ENCODE measurements at places on chromosomes 2 and 18.

DNA sequence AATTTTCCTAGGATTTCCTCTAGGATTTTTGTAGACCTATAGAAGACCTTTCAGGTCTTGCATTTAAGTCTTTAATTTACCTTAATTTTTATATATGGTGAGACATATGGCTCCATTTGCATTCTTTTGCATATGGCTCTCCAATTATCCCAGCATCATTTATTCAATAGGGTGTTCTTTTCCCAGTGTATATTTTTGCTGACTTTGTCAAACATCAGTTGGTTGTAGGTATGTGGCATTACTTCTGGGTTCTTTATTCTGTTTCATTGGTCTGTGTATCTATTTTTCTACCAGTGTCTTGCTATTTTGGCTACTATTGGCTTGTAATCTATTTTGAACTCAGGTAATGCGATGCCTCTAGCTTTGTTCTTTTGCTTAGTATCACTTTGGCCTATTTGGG is 239.8 kb upstream of the CNTNAP5 start:
- H3K4me1 ChIP-seq: no peaks in the 10 kb centered on the region
- DNase-seq: no peak
- no peaks in the 10 kb centered on the region for H3K36me3 ChIP-seq
- no peak overlapping the region for H3K27ac ChIP-seq
- no peaks in the 10 kb centered on the region for H3K27me3 ChIP-seq

GRCh38 chr18:44474591-44474990 is 206.1 kb upstream of the SETBP1 start:
- H3K4me3 ChIP-seq: no peak overlapping the region
- no peak overlapping the region for H3K27ac ChIP-seq
- H3K27me3 ChIP-seq: no peaks in the 10 kb centered on the region
- no peaks in the 10 kb centered on the region for H3K4me1 ChIP-seq
- H3K36me3 ChIP-seq: no peaks in the 10 kb centered on the region

DNA sequence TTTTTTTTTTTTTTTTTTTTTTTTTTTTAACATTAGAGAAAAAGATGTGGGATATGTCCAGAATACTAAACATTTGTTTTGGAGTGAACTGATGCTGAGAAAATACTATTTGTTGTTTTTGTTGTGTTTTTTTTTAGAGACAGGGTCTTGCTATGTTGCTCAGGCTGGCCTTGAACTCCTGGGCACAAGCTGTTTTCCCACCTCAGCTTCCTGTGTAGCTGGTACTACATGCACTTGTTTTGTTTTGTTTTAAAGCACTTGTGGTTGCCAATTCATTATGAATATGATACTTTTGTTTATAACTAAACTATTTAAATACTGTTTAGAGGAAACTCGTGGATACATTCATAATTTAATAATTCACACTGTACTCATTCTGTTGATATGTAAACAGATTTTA is 33.4 kb upstream of the DYSF start:
- DNase-seq: no peak
- no peak overlapping the region for H3K4me3 ChIP-seq
- no peaks in the 10 kb centered on the region for H3K27me3 ChIP-seq
- H3K36me3 ChIP-seq: no peaks in the 10 kb centered on the region
- H3K27ac ChIP-seq: no peak overlapping the region
- H3K4me1 ChIP-seq: peaks cover 16% of the 10 kb centered on the region

DNA sequence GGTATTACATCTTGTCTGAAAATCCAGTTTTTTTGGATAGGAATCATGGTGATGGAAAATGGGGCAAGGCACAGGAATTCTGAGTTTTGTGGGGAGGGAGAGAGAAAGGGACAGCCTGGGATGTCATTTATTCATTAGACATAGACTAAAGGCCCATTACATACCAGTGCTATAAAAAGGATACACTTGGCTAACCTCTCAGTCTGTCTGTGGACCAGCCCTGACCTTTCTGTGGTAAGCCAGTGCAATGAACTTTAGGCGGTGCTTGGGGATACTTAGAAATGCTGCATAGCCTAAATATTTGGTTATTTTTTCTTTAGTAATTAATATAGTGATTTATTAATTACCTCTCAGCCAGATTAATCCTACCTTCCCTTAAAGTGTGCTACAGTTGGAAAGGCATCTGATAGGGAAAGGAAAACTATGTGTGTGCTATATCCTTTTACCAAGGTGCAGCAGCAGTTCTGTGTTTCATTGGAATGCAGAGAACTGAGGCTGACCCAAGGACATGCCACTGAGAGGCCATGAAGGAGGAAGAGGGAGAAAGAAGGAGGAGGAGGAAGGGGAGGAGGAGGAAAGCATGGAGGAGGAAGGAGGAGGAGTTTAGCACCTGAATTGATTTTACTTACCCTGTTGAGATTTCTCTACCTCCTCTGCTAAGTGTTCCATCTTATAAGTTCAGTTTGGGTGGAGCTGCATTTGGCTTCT is 37.5 kb downstream of the KCNS3 start:
- H3K36me3 ChIP-seq: no peaks in the 10 kb centered on the region
- H3K27ac ChIP-seq: no peak overlapping the region
- no peaks in the 10 kb centered on the region for H3K4me1 ChIP-seq
- H3K27me3 ChIP-seq: peaks cover 11% of the 10 kb centered on the region

DNA sequence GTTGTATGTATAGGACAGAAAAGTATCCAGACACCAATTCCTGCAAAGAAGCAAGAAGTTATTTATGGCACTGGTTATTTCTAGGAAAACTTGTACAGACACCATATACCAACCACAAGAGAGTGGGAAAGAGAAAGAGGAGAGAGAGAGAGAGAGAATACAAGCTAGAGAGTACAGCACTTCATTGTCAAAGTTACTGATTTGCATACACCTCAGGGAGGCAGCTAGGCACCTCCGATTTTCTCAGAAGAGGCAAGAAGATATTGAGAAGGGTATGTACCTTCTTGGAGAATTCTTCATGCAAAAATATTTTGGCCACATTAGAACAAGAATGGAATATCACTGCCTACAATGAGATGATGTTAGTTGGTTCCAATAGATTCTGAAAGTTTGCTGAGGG is 333.9 kb upstream of the PIK3C3 start:
- no peaks in the 10 kb centered on the region for H3K4me1 ChIP-seq
- DNase-seq: no peak
- H3K27me3 ChIP-seq: no peaks in the 10 kb centered on the region

DNA sequence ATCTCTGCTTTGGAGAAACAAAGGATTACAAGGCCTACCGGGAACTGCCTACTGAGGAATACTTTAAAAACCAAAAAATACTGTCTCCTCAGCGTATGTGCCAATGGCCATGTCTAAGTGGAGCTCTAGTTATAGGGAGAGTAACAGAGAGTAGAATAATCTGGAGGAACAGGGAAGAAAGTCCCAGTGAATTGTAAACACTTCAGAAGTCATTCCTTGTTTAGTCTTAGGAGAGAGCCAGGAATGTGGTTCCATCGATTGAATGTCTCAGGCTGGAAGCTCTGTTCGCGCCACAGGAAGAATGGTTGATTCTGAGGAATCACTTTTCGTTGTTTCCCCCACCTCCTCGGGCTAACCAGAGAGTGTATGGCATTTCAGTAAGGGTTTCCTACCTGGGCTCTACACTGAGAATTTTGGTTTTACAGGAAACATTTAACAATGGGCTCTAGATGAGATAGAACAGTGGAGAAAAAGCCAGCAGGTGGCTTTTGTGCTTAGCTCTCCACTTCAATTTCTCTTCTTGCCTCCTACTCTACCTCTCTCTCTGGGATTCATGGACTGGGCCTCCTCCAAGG is 88.7 kb downstream of the ACVR1 start:
- H3K4me1 ChIP-seq: peaks cover 4% of the 10 kb centered on the region
- DNase-seq: no peak
- no peak overlapping the region for H3K4me3 ChIP-seq
- H3K36me3 ChIP-seq: no peaks in the 10 kb centered on the region
- H3K27me3 ChIP-seq: no peaks in the 10 kb centered on the region
- H3K27ac ChIP-seq: peak overlapping the region; percentile 21

DNA sequence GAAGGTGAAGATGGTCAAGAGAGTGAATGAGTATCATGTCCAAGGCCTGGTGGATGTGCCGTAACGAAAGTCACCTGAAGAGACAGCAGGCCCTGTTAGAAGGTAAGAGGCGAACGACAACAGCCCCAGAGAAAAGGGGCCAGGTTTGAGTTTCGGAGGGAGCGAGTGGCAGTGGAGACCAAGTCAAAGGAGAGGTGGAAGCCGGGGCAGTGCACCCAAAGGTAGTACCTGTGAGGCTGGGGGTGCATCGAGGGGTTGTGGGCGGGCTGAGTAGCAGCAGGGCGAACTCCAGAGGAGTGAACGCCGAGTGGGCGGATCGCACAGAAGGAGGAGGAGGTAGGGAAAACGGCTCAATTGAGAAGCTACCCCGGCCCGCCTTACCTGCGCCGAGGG is 358 bp downstream of the USP37 start:
- no peaks in the 10 kb centered on the region for H3K36me3 ChIP-seq
- peaks cover 65% of the 10 kb centered on the region for H3K4me1 ChIP-seq
- H3K27me3 ChIP-seq: no peaks in the 10 kb centered on the region
- H3K27ac ChIP-seq: peak overlapping the region; percentile 100
- peak overlapping the region; percentile 98 for H3K4me3 ChIP-seq

DNA sequence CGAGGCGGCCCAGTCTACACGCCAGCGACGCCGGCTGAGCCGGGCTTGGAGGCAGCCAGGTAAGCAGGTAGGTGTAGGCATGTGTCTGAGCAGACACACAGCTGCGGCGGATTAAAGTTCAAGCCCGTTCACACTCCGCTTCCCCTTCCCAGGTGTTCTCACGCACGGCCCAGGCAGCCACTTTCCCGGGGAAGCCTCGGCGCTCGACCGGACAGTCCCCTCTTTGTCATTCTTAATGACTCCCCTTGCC is 367 bp downstream of the TGFA start:
- H3K27me3 ChIP-seq: peaks cover 11% of the 10 kb centered on the region
- no peak for DNase-seq
- H3K4me1 ChIP-seq: peaks cover 19% of the 10 kb centered on the region
- no peaks in the 10 kb centered on the region for H3K36me3 ChIP-seq
- peak overlapping the region; percentile 89 for H3K4me3 ChIP-seq

- no peaks in the 10 kb centered on the region for H3K4me1 ChIP-seq
- DNase-seq: no peak
- H3K27me3 ChIP-seq: peaks cover 36% of the 10 kb centered on the region
- H3K36me3 ChIP-seq: no peaks in the 10 kb centered on the region
These were observed 18.0 kb upstream of the SERPINB11 start for GRCh38 chr18:63684718-63685117.

DNA sequence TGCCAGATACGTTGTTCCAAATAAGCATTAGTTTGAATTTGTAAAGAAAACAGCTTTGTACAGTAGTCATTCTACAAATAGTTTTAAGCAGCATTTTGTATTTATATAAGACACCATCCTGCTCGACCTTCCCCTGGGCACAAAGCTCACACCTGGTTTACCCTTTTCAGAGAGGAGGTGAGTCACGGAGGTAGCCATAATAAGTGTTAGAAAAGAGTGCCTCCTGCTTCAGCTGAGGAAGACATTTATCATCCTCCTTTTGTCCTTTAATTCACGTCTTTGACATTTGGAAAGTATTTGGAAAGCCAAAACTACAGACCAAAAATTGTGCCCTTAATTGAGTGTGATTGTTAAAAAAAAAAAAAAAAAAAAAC is 6.8 kb downstream of the RAB12 start:
- H3K27ac ChIP-seq: no peak overlapping the region
- no peak for DNase-seq
- H3K27me3 ChIP-seq: no peaks in the 10 kb centered on the region
- no peak overlapping the region for H3K4me3 ChIP-seq
- H3K36me3 ChIP-seq: peaks cover 14% of the 10 kb centered on the region
- H3K4me1 ChIP-seq: peaks cover 41% of the 10 kb centered on the region

- peak overlapping the region; percentile 56 for H3K27ac ChIP-seq
- DNase-seq: no peak
- peaks cover 5% of the 10 kb centered on the region for H3K36me3 ChIP-seq
- H3K4me3 ChIP-seq: peak overlapping the region; percentile 41
These were observed 14.2 kb upstream of the OXER1 start for GRCh38 chr2:42777883-42778805.

GRCh38 chr2:100894105-100894795 is 74.3 kb downstream of the NPAS2 start:
- DNase-seq: no peak
- peaks cover 7% of the 10 kb centered on the region for H3K36me3 ChIP-seq
- no peaks in the 10 kb centered on the region for H3K27me3 ChIP-seq
- H3K27ac ChIP-seq: no peak overlapping the region

GRCh38 chr2:69046221-69046662 is 33.3 kb downstream of the ANTXR1 start:
- H3K4me1 ChIP-seq: no peaks in the 10 kb centered on the region
- no peaks in the 10 kb centered on the region for H3K36me3 ChIP-seq
- no peak overlapping the region for H3K27ac ChIP-seq
- DNase-seq: no peak
- H3K4me3 ChIP-seq: no peak overlapping the region

DNA sequence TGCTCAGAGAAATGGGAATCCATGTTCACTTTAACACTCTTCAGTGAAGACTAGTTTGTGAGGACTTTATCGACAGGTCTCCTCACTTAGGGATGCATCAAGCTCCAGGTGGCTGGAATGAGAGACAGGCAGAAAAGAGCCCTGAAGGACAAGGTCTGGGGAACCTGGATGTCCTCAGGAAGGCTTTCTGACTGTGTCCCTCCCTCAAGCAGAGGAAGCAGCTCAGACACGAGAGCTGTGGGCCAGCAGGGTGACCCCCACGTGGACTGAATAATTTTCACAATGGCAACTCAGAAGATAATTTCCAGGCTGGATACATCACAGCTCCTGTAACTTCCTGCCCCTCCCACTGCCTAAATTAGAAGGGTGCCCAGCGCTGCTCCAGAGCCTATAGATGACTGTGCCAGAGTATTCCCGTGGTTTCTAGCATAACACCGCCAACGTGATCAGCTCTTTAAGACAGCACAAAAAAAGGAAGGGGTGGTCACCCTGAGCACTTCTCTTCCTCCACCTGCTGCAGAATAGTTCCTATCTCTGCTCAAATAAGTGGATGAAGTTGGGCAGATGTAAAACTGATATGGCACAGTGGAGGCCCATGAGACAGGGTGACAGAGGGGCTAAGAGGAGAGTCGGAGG is 25.7 kb upstream of the NCK2 start:
- H3K27me3 ChIP-seq: no peaks in the 10 kb centered on the region
- no peak for DNase-seq
- peak overlapping the region; percentile 7 for H3K27ac ChIP-seq
- peaks cover 24% of the 10 kb centered on the region for H3K4me1 ChIP-seq

GRCh38 chr2:8121826-8122513 is 559.9 kb upstream of the ID2 start:
- H3K4me3 ChIP-seq: no peak overlapping the region
- peaks cover 4% of the 10 kb centered on the region for H3K4me1 ChIP-seq
- DNase-seq: no peak
- H3K27me3 ChIP-seq: no peaks in the 10 kb centered on the region
- H3K36me3 ChIP-seq: no peaks in the 10 kb centered on the region
- no peak overlapping the region for H3K27ac ChIP-seq

GRCh38 chr2:15160201-15160991 is 400.7 kb downstream of the NBAS start:
- H3K27me3 ChIP-seq: no peaks in the 10 kb centered on the region
- no peak overlapping the region for H3K27ac ChIP-seq
- no peak for DNase-seq
- H3K4me3 ChIP-seq: no peak overlapping the region
- H3K36me3 ChIP-seq: no peaks in the 10 kb centered on the region

DNA sequence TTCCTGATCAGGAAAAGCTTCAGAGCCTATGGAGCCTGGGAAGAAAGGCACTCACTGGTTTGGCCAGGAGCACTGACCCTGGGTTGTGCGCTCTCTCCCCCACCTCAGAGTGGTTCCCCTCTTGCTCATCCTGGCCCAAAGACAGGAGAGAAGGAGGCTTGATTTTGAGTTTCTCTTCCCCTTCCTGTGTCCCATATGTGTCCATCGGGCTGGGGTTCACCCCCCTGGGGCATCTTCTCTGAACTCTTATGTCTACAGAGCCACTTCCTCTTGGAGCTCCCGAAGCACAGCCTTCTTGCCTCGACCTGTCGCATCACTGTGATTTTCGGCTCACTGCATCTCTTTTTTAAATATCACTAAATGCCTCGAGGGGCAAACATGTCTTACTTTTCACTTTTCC is 692.3 kb downstream of the RNF144A start:
- H3K36me3 ChIP-seq: no peaks in the 10 kb centered on the region
- peak overlapping the region; percentile 46 for H3K4me3 ChIP-seq

Measured in naive thymus-derived CD8-positive, alpha-beta T cell (primary cell).